ENCODE measurements at places on chromosomes 3 and 15. TPM values are rescaled to one million over a fixed set of nuclear protein-coding genes. Genes with fewer than 3 reads are reported as not detected.

Gene RAB27A
- 9.9 TPM for total RNA-seq

GRCh38 chr3:48739955-48740823, 23.2 kb upstream of the IP6K2 start:
- H3K27me3 ChIP-seq: no peaks in the 10 kb centered on the region
- H3K4me1 ChIP-seq: peaks cover 30% of the 10 kb centered on the region
- peak; percentile 96 for DNase-seq
- H3K4me3 ChIP-seq: no peak overlapping the region

DNA sequence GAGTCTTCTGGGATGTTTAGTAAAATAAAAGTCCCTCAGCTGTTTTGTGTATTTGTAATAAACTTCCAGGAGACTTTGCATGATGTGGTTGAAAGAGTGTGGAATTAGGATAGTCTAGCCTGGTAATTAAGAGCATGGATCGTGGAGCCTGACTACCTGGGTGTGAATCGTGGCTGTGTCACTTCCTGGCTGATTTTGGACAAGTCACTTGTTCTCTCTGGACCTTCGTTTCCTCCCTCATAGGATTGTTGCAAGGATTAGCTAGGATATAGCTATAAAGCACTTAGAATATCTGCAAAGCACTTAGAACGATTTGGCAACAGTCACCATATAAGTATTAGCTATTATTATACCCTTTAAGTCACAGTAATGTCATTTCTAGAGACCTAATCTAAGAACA, 40.2 kb downstream of the SLMAP start:
- no peak overlapping the region for H3K27ac ChIP-seq
- H3K4me1 ChIP-seq: peaks cover 39% of the 10 kb centered on the region
- H3K27me3 ChIP-seq: no peaks in the 10 kb centered on the region

DNA sequence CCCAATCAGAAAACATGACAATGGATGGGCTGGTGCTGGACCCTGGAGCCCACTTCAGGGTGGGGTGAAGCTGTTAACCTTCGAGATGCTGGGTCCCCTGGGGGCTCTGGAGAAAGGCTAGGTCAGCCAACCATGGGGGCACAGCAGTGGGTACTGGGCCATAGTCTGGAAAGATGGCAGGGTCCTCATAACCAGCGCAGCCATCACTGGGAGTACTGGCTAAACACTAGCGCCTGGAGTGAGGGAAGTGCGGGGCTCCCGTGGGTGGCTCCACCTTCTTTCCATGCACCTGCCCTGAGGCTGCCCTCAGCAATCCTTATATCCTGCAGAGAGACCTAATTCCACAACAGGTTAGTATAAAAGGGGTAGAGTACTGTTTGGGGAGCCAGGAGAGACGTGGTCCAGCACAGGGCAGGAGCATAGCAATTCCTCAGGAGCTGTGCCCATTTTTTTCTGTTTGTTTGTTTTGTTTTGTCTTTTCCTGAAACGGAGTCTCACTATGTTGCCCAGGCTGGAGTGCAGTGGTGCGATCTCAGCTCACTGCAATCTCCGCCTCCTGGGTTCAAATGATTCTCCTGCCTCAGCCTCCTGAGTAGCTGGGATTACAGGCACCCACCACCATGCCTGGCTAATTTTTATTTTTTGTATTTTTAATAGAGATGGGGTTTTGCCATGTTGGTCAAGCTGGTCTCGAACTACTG, 122.6 kb upstream of the MEF2A start:
- H3K36me3 ChIP-seq: no peaks in the 10 kb centered on the region
- no peak overlapping the region for H3K27ac ChIP-seq
- no peaks in the 10 kb centered on the region for H3K27me3 ChIP-seq

DNA sequence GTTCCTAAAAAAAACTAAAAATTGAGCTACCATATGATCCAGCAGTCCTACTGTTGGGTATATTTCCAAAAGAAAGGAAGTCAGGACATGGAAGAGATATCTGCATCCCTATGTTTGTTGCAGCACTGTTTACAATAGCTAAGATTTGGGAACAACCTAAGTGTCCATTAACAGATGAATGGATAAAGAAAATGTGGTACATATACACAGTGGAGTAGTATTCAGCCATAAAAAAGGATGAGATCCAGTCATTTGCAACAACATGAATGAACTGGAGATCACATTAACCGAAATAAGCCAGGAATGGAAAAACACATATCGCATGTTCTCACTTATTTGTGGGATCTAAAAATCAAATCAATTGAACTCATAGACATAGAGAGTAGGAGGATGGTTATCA, 29.5 kb downstream of the LRRC49 start:
- no peak for DNase-seq
- no peak overlapping the region for H3K27ac ChIP-seq
- no peaks in the 10 kb centered on the region for H3K27me3 ChIP-seq

GRCh38 chr3:69699183-69699582, 40.1 kb upstream of the MITF start:
- no peak for DNase-seq
- no peak overlapping the region for H3K4me3 ChIP-seq
- H3K36me3 ChIP-seq: no peaks in the 10 kb centered on the region
- H3K27me3 ChIP-seq: no peaks in the 10 kb centered on the region
- H3K4me1 ChIP-seq: no peaks in the 10 kb centered on the region

DNA sequence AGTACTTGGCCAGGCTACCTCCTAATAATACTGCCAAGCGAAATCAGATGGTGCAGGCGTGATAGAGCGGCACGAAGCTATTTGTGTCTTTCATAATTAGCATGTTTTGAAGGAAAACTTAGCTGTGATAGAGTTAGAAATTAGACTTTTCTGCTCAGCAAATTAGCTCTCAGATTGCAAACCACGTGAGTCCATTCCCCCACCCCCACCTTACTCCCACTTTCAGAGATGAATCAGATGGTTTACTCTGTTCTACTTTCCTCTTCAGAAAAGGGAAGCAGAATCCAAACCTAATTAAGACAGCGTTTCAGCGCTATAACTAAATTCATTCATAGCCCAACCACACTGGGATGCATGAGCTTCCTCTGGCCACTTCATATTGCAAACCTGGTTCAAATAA, 214.6 kb downstream of the SLCO3A1 start:
- H3K4me1 ChIP-seq: peaks cover 5% of the 10 kb centered on the region
- no peaks in the 10 kb centered on the region for H3K36me3 ChIP-seq
- no peak overlapping the region for H3K27ac ChIP-seq
- H3K4me3 ChIP-seq: no peak overlapping the region
- DNase-seq: no peak

GRCh38 chr15:66839506-66840112, 137.6 kb downstream of the SMAD6 start:
- no peak for DNase-seq
- H3K27ac ChIP-seq: no peak overlapping the region
- no peaks in the 10 kb centered on the region for H3K36me3 ChIP-seq
- no peaks in the 10 kb centered on the region for H3K27me3 ChIP-seq
- no peak overlapping the region for H3K4me3 ChIP-seq
- peaks cover 15% of the 10 kb centered on the region for H3K4me1 ChIP-seq

- peaks cover 58% of the 10 kb centered on the region for H3K4me1 ChIP-seq
- peak overlapping the region; percentile 93 for H3K27ac ChIP-seq
- peaks cover 11% of the 10 kb centered on the region for H3K27me3 ChIP-seq
Measured at GRCh38 chr3:128486205-128486628, 6.8 kb downstream of the GATA2 start.

DNA sequence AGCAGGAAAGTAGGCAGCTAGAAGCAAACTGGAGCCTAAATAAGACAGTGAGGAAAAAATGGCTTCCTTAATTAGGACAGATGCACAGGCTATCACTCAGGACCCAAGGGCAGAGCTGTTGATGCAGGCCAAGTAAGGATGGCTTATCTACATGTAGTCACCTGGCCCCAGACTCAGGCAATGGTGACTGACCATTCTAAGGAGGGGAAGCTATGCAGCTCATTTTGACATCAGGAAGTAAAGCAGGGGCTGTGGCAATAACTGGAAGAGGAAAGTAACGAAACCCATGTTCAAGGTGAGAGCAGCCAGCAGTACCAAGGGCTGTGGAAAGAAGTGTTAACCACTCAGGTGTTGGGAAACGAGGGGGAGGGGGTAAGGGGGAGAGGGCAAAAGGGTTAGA, 16.2 kb downstream of the ACAD11 start:
- H3K27ac ChIP-seq: no peak overlapping the region
- H3K36me3 ChIP-seq: peaks cover 4% of the 10 kb centered on the region
- no peak for DNase-seq
- no peaks in the 10 kb centered on the region for H3K4me1 ChIP-seq
- no peaks in the 10 kb centered on the region for H3K27me3 ChIP-seq
- no peak overlapping the region for H3K4me3 ChIP-seq

DNA sequence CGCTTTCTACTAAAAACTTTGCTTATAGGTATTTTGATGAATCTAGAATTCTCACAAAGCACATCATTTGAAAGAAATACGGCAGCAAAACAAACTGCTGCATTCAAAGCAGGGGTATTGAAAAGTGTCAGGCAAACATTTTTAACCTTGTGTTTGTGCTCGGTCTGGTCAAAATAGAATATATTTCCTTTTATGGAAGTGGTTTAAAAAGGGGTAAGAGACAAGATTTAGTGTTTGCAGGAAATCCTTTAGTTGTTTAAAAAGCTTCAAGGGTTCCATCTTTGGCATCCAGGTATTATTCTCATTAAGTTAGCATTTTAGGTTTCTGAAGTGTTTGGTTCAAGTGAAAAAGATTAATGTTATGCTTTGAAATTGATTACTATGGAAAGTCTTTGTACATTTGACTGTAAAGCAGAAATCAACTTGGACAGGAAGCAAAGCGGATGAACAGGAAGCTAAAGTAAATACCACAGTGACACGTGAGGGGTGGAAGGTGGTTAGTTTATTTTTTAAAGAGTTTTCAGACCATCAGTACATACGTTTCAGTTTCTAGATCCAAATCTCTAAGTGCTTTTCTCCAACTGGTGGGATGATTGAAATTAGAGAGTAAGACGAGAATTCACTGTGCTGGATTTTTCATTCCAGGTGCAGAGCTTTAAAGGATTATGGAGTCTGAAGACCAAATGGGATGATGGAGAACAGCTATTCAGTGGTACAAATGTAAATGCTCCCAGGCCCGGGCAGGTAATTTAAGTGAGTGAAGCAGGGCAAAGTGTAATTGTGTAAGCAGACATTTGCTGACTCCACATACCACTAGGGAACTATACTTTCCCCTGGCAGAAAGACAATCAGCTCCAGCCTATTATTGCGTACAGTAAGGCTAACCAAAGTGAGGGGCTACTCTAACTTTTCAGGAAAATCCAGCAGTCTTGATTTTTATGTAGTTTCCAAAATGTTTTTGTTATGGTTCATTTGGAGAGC, 341.8 kb upstream of the TBL1XR1 start:
- H3K4me1 ChIP-seq: peaks cover 4% of the 10 kb centered on the region
- H3K36me3 ChIP-seq: no peaks in the 10 kb centered on the region
- no peaks in the 10 kb centered on the region for H3K27me3 ChIP-seq
- H3K4me3 ChIP-seq: no peak overlapping the region

DNA sequence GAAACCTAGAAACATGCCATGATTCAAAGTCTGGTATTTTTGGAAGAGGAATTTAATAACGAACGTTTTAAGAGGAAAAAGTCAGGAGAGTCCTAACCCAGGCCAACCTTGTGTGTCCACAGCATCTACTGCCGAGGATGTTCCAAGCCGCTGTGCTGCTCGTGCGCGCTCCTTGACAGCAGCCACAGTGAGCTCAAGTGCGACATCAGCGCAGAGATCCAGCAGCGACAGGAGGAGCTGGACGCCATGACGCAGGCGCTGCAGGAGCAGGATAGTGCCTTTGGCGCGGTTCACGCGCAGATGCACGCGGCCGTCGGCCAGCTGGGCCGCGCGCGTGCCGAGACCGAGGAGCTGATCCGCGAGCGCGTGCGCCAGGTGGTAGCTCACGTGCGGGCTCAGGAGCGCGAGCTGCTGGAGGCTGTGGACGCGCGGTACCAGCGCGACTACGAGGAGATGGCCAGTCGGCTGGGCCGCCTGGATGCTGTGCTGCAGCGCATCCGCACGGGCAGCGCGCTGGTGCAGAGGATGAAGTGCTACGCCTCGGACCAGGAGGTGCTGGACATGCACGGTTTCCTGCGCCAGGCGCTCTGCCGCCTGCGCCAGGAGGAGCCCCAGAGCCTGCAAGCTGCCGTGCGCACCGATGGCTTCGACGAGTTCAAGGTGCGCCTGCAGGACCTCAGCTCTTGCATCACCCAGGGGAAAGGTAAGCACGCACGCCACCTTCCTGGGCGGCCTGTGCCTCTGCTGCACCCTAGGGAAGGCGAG, 28.4 kb downstream of the PML start:
- H3K27me3 ChIP-seq: no peaks in the 10 kb centered on the region
- DNase-seq: no peak
- H3K27ac ChIP-seq: no peak overlapping the region
- H3K4me3 ChIP-seq: no peak overlapping the region
- H3K4me1 ChIP-seq: peaks cover 3% of the 10 kb centered on the region
- H3K36me3 ChIP-seq: peaks cover 9% of the 10 kb centered on the region

GRCh38 chr3:63791974-63792373, 27.1 kb upstream of the C3orf49 start:
- no peaks in the 10 kb centered on the region for H3K4me1 ChIP-seq
- H3K27ac ChIP-seq: no peak overlapping the region
- no peak overlapping the region for H3K4me3 ChIP-seq
- H3K27me3 ChIP-seq: no peaks in the 10 kb centered on the region
- H3K36me3 ChIP-seq: no peaks in the 10 kb centered on the region

DNA sequence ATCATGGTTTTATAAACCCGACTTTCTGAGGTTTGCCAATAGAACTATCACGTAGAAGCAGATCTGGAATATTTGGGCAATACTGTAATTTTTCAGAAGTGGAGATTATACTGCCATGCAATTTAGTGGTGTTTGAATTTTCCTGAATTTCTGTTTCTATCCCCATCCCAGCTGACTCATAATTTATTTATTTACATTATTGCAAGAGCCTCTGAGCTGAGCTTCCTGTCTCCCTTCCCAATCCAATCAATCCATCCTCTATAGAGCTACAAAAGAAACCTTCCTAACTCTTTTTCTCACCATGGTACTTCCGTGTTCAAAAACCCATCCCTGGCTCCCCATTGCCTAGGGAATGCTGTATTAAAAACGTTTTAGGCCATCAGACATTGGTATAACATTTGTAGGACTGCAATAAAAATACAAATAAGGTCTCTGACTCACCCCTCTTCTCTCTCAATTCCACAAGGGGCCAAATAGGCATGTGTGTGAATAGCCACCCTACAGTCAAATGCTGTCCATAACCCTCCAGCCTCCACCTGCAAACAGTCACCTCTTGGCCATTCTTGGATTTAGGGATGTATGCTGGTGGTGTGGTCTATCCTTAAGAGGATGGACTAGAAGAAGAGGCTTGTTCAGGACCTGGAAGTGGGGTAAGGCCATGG, 190.7 kb downstream of the CD47 start:
- no peaks in the 10 kb centered on the region for H3K27me3 ChIP-seq
- H3K36me3 ChIP-seq: no peaks in the 10 kb centered on the region
- H3K4me3 ChIP-seq: no peak overlapping the region
- DNase-seq: no peak
- H3K4me1 ChIP-seq: no peaks in the 10 kb centered on the region

- no peak overlapping the region for H3K4me3 ChIP-seq
- no peaks in the 10 kb centered on the region for H3K4me1 ChIP-seq
- H3K27ac ChIP-seq: no peak overlapping the region
- H3K27me3 ChIP-seq: no peaks in the 10 kb centered on the region
- DNase-seq: no peak
Measured at GRCh38 chr3:139439278-139439677, 37.0 kb downstream of the RBP2 start.

DNA sequence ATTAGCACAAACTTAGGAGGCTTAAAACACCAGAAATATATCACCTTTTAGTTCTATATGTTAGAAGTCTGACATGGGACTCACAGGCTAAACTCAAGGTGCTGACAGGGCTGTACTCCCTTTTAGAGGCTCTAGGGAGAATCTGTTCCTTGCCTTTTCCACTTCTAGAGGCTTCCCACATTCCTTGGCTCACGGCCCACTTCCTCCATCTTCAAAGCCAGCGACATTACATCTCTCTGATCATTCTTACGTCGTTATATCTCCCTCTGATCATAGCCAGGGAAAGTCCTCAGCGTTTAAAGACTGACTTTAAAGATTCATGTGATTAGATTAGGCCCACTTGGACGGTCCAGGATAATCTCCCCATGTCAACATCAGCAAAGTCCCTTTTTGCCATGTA, 166.3 kb downstream of the GREM1 start:
- DNase-seq: no peak
- H3K27ac ChIP-seq: no peak overlapping the region
- H3K27me3 ChIP-seq: no peaks in the 10 kb centered on the region

Data from body of pancreas (tissue), 4 donors.